ENCODE measurements at places on chromosomes 2 and 18.
A peak's percentile ranks its signal among the peaks of the same experiment; 100 is the strongest.

GRCh38 chr2:119517433-119517832, 6.8 kb downstream of the SCTR start:
- DNase-seq: peak; percentile 7

DNA sequence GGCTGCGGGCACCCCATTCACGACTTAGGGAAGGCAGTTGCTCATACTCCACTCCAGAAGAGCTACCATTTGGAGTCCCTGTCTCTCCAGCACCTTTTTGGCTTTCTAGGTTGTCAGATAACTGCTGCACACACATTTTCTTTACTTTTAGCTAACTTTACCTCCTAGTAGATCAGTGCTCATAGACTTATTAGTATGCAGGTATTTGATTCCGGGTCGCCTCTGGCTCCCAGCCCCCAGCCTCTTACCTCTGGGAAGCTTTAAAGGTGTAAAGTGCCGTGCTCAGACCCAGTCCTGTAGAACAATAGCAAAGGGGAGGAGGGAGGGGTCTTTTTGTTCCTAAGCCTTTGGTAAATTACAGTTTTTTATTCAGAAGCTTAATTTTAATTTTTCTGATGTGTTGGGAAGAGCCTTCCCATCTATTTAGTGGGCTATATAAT, 102.9 kb downstream of the SPTBN1 start:
- no peak for DNase-seq

- no peak for DNase-seq
Observed at GRCh38 chr2:239169311-239170048, 231.3 kb downstream of the HDAC4 start.

- no peak for DNase-seq
Observed at GRCh38 chr18:50441016-50441415, 66.2 kb downstream of the SKA1 start.

DNA sequence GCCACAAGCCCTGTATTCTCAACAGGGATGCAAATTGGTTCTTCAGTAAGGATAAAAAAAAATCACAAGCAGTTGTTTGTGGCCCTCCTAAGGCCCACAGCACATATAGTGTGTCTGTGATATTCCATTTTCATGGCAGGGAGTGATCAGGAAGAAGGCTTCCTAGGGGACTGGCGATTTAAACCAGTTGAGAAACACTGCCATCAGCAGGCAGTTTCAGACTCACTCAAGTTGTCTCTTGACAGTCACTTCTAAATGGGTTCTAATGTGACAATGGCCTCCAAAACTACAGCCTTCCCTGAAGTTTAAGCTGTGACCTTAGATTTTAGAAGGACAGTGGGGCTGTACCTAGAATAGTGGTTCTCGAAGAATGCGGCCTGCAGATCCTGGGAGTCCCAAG, 6.0 kb downstream of the CIAO1 start:
- no peak for DNase-seq

DNA sequence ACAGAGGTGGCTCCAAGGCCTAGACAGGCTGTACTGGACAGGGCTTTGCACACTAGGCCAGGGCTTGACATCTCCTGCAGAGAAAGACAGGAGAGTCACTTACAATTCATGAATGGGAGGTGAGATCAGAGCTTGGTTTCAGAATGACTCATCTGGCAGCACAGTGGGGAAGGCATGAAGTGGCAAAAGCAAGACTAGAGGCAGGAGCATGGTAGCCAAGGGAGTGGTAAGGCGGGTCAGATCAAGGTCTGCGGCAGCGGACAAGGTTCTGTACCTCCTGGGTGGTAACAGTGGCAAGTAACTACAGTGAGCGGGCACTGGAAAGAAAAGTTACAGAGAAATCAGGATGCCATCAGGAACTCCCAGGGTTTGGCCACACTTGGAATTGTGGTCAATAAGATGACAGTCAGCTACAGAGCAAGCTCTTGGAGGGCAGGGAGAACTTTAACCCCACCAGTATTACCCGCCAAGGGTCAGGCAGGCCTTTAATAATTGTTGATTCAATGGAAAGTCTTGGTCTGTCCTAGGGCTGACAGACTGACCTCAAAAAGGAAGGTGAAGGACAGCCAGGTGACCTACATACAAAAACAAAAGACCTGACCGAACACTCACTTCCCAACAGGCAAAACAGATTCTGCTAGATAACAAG, 5.7 kb downstream of the MCFD2 start:
- no peak for DNase-seq

GRCh38 chr2:70696142-70696541, 71.9 kb downstream of the ADD2 start:
- DNase-seq: no peak

GRCh38 chr2:140929849-140930248, 1201.0 kb downstream of the LRP1B start:
- DNase-seq: no peak

DNA sequence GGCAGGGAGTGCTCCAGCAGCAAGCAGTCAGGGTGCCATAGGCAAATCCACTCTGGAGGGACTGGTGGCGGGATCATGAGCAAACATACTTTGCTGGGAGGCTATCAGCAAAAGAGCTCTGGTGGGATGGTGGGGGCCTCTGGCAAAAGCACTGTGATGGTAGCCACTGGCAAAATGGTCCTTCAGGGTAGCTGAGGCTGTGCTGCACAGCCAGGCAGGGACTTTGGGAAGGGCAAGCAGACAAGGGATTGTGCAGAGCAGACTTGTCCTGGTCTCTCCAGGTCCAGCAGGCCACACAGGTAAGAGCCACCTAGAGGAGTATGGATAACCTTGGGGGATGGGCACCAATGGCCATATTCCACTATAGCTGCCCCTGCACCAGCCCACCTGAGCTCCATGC, 129.4 kb upstream of the OTOS start:
- no peak for DNase-seq

DNA sequence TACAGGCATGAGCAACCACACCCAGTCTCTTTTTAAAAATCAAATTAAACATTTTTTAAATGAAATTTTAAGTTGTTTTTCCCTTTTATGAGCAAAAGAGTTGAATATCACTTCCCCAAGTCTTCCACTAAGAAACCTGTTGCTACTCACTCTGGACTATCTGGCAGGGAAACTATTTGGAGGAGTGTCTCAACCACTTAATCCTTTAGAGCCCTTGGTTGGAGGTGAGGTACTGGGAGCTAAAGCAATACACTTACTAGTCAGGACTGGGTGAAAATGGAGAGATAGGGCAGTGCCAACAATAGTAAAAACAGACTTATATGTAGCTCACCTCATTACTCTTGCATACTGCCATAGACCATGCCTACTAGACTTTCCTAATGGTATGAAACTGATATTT, 135.5 kb downstream of the RND3 start:
- DNase-seq: no peak

GRCh38 chr18:49094979-49095632, 144.3 kb upstream of the SMAD7 start:
- no peak for DNase-seq

DNA sequence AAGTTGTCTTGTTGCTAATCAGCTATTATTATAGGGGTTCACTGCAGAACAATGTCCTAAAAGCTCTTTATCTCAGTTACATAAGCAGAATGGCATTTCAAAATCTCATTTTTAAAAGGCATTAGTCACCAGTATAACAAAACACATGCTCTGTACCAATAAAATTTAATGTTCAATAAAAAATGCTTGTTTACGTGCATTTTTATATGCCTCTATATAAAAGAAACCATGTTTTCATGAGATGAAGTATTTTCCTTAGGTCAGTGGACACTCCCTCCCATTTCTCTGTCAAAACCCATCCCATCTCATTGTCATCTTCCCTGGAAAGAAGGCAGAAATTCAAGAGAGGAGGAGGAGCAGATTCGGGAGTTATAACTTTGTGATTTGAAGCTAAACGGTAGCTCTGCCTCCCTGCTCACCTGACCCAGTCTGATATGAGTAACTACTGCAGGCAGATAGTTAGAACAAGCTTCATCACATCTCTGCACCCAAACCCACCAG, 231.9 kb upstream of the SIX2 start:
- DNase-seq: no peak

DNA sequence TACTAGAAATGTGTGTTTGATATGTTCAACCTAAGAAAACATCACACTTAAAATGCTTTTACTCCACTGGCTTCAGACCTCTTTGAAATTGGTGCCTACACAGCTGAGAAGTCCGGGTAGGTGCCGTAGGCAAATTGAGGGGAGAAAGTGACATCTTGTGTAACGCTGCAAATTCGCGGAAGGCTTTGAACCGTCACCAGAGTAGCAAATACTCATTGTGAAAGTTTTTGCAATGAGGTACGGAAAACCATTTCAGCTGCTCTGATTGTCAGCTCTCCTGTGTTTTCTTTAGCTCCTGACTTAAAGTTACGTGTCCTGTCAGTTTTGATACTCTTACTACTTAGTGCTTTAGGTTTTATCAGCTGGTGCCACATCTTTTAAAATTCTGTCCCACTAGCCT, 224.5 kb downstream of the FAM210A start:
- no peak for DNase-seq

- no peak for DNase-seq
Observed at GRCh38 chr2:166140475-166140874, 12.7 kb upstream of the SCN1A start.

DNA sequence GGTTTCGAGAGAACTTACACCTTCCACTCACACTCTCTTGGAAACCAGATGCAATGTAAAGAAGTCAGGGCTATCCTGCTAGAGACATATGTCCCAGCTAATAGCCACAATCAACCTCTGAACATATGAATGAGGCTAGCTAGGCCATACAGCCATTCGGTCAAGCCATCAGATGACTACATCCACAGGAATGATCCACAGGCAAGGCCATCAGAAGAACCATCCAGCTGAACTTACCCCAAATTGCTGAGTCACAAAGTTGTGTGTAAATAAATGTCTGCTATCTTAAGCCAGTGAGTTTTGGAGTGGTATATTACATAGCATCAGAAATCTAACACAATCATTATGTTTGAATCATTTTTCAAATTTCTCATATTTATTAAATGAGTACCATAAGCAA, 5.2 kb upstream of the SPAST start:
- no peak for DNase-seq

DNA sequence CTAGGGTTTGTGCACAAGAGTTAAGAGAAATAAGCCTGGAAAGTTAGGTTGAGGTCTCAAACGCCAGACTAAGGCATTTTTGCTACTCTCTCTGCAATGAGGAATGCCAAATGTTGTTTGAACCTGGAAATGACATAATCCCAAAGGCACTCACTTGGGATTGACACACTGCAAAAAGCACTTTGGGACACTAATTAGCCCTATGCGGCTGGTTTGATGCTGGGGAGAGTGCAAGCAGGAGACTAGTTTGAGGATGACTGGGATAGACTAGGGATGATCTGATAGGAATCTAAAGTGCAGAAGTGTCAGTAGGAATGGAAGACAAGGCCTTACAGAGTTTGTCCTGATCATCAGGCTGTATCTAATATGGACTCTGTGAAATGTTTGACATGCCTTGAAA, 469.0 kb downstream of the SLC4A3 start:
- no peak for DNase-seq

DNA sequence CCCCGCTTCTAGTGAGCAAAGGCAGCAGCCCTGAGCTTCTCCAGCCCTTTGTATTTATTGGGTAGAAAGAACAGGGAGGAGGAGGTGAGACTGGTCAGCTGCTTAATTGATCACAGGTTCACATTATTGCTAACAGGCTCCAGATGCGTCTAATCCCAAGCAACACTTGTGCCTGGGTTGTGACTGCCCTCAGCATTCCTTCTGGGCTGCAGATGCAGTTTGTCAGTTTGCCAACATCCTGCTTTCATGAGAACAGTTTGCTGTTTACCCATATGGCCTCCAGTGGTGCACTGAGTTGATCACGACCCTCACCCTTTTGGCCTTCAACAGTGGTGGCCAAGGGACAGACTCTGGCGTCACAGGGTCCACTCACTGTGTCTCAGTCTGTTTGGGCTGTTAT, 159.5 kb upstream of the ZNF516 start:
- DNase-seq: no peak

DNA sequence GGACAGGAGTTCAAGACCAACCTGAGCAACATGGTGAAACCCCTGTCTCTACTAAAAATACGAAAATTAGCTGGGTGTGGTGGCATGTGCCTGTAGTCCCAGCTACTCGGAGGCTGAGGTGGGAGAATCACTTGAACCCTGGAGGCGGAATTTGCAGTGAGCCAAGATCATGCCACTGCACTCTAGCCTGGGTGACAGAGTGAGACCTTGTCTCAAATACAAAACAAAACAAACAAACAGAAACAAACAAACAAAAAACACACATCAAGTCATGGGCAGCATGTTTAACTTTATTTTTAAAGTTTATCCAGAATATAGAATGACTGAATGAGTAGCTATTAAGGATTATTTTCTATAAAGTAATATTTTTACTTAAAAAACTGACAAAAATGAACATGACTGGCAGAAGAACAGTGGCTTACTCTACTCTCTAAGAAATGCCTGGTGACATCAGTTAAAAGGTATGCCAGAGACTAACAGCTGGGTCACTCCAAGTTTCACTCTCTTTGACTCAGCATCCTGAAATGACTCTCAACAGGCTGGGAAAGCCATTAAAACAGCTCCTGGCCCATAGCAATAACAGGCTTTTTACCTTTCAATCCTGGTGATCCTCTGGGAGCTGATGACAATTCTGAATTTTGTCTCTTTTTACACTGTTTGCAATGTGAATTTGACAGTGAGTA, 281.6 kb upstream of the STON1 start:
- no peak for DNase-seq

DNA sequence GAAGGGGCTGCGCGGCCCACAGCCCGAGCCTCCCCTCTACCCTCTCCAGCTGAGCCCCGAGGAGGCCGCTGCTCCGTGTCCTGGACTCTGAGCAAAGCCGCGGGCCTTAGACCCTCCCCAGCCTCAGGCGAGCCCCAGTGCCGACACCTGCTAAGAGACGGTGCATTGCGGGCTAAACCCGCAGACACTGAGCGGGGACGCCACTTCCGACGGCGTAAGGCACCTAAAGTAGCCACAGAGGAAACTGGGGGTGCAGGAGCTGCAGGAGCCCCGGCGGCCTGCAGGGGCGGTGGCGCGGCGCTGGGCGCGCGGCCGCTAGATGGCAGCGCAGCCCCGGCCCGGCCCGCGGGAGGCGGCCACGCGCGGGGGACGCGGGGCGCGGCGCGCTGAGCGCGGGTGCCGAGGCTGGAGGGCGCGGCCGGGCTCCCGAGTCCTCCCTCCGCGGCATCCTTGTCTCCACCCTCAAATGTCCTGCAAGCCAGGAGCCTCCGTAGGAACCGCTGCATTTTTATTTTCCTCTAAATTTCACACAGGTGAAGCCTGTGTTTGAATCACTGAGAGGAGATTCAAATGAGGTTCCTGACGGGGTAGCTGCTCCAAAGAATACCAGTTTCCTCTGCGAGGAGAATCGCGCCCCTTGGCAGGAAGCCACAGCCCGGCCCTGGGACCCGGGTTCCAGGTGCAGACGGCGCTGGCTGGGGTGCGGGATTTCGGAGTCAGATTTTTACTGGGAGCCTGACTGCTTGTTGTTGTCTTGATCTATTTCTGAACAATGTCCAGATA, 650.5 kb downstream of the GALR1 start:
- peak; percentile 42 for DNase-seq

- no peak for DNase-seq
Observed at GRCh38 chr2:52904355-52904891, 863.2 kb upstream of the CHAC2 start.

- DNase-seq: no peak
Observed at GRCh38 chr2:2848621-2849333, 517.7 kb upstream of the MYT1L start.

- no peak for DNase-seq
Observed at GRCh38 chr2:142723236-142723635, 154.2 kb upstream of the KYNU start.

- DNase-seq: no peak
Observed at GRCh38 chr2:171479154-171479814, 43.0 kb upstream of the CYBRD1 start.

Data from stimulated activated CD8-positive, alpha-beta memory T cell treated with anti-CD3 and anti-CD28 coated beads, Interleukin-4, amount 100 ng/mL, for 24 hours (primary cell).